Dermis microvascular lymphatic vessel endothelial cell (primary cell): ENCODE measurements at places on chromosomes 2 and 18.
A peak's percentile ranks its signal among the peaks of the same experiment; 100 is the strongest.

DNA sequence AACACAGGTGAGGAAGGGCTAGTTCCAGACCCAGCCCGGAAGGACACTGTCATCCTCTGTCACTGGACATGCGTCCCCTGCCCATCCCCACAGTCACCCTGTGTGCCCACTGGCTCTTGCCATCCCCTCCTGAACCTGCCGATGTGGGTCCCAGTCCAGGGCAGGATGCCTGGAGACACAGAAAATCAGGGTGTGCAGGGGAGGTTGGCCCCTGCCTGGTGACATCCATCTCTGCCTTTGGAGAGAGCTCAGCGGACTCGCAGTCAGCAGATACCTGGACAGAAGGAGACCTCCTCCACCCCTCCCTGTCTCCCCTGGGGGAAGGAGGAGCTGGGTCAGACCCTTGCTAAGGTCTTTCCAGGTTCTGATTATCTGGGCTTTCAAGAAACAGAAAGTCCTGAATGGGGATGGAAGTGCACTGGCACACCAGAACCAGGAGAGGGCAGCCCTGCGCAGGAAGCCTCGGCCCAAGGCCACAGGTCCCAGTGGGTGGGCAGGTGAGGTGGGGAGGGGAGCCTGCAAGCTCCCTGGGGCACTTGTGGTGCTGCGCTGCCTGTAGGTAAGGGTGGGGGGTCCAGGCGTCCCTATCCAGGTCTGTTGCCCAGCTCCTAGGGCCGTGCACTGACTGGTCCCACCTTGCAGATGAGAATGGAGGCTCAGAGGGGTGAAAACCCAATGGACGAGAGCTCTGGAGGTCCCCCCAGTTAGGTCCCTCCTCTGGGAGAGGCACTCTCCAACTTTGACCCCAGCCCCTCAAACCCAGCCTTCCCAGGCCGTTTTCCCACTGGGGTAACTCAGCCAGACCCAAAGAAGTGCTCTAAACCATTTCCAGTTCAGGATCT lies 9.7 kb upstream of the OTOS start:
- DNase-seq = no peak

GRCh38 chr2:242017086-242017485 lies 147.6 kb downstream of the RTP5 start:
- no peak for DNase-seq

GRCh38 chr2:154480521-154480920 lies 218.0 kb upstream of the KCNJ3 start:
- no peak for DNase-seq

- no peak for DNase-seq
These were observed 123.8 kb upstream of the STON1 start for GRCh38 chr2:48406116-48406515.

DNA sequence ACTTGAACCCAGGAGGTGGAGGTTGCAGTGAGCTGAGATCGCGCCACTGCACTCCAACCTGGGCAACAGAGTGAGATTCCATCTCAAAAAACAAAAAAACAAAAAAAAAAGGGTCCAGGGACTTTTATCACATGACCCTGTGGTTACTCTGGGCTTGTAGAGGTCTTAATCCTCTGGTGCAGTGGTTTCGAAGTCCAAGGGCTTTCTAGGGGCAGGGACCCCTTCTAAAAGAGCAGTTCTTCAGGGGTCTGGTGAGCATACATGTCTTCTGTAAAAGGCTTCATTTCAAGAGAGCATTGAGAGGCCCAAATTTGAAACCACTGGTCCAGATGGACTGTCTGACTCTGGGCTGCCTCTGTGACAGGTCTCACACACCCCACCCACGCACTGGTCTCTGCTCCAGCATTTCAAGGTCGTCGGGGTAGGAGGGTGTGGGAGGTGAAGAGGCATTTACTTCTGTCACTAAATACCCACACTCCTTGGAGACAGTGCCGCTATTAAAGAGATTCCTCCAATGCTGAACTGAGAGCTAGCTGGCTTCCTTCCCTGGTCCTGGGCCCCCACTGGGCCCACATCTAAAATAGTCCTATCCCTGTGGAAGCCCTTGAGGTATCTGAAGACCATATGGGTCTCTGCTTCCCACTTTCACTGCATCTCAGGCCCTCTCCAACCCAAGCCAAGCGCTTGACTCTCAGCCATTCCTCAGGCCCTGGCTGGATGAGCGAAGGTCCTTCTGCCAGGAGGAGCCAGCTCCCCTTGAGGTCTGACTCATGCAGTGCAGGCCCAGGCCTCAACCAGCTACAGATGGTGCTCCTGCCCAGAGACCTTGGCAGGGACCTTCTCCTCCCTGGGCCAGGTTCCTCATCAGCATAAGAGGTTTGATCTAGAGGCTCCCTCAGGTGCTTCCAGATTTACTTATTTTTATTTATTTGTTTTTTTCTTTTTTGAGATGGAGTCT lies 44.8 kb downstream of the PAX8 start:
- DNase-seq = no peak

DNA sequence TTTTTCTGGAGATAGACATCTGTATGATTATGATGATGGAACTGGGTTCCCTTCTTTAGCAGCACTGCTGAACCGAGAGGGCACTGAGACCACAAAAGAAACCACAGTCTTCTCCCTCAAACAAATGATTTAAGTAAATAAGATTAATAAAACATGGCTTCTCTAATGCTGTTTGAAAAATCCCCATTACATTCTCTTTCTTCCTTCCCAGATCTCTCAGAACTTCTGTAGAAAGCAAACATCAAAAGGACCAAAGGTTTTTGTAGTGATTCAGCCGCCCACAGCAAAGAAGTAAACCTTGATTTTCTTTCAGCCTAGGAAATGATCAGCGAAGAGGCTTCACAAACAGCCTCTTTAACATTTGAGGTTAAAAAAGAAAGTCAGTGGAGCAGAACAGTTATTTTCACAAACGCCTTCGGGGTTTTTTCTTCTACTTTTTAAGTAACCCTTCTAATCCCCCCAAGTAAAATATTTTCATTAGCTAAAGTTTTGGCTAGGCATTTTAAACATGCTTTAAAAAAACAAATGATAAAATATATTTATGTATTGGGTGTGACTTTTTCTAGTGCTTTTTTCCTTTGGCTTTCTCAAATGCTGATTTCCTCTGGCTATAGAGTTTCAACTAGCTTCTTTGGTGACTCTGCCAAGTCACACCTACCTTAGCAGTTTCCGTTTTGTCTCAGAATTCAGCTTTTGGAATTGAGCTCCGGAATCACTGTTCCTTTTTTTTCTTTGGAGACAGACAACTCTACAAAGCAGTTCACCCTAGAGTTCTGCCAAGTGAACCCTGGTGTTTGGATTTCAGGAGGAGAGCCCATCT lies 89.6 kb downstream of the UPP2 start:
- DNase-seq = no peak

GRCh38 chr2:192827735-192828134 lies 633.0 kb upstream of the TMEFF2 start:
- no peak for DNase-seq

- no peak for DNase-seq
These were observed 130.3 kb upstream of the LHCGR start for GRCh38 chr2:48885841-48886240.

- DNase-seq = no peak
These were observed 76.0 kb upstream of the ASB18 start for GRCh38 chr2:236340251-236340650.

DNA sequence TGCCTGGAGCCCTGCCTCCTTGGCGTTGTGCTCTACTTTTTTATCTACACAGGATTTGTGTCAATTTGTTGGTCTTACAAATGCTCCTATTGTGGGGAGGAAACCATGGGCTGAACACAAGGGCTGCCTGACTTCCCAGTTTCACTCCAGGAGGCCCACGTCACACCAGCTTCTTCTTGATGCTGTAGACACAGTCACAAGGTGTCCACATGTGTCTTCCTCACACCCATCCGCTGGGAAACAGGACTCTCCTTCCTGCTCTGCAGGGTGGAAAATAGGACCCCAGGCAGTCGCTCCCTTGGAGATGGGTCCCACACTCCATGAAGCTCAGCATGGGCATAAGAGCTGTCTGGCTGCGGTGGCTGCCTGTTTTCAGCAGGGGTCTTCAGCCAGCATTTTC lies 468.2 kb downstream of the EPHA4 start:
- no peak for DNase-seq

DNA sequence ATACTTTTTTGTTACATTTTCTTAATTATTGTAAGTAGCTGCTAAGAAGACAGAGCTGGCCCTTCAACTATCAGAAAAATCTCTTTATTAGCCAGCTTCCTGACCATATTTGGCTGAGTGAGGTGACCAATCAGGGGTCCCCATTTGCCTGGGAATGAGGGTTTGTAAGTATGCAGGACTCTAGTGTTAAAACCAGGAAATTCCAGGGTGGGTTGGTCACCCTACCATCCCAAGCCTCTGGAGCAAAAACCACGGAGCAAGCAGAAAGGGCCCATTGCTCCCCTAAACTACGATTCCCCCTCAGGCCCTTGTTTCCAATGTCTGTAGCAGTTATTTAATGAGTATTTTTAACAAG lies 165.6 kb upstream of the NCKAP5 start:
- DNase-seq = no peak

DNA sequence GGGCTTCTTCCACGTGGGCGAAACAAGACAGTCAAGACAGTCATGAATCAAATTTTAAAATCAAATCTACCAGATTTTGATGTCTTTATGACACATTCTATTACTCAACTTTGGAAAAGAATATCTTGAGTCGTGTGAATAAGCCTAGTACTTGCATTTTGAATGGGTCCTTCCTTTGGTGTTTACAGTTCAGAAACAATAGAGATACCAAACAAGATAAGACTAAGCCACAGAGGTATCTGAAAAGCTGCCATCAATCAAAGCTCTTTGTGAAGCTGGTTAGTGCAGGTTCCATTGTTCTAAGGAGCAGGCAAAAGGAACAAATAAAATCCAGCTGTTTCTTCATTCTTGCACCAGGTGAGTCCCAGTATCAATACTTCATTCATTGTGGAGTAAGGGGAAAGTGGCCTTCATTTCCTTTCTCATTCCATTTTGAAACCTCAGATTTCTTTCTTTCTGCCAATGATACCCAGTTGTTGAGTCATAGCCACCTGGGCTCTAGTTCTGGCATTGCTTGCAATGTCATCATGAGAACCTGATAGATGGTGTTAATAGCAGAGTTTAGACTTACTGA lies 151.7 kb upstream of the L3MBTL4 start:
- DNase-seq = no peak

- DNase-seq = no peak
These were observed 57.1 kb upstream of the TWIST2 start for GRCh38 chr2:238790833-238791230.

- no peak for DNase-seq
These were observed 338.0 kb downstream of the NYAP2 start for GRCh38 chr2:225737556-225737955.

- DNase-seq = no peak
These were observed 120.4 kb upstream of the NEDD4L start for GRCh38 chr18:57923611-57924010.

GRCh38 chr2:84959566-84960506 lies 11.1 kb upstream of the KCMF1 start:
- DNase-seq = no peak

GRCh38 chr2:12857891-12858290 lies 141.2 kb downstream of the TRIB2 start:
- DNase-seq = no peak

- DNase-seq = no peak
These were observed 122.6 kb downstream of the WDPCP start for GRCh38 chr2:63465633-63466032.

GRCh38 chr18:46321955-46322354 lies 217.8 kb downstream of the HAUS1 start:
- DNase-seq = no peak

GRCh38 chr2:170715932-170716777 lies 1.0 kb downstream of the SP5 start:
- DNase-seq = no peak

GRCh38 chr2:224646242-224646846 lies 61.2 kb upstream of the CUL3 start:
- DNase-seq = peak; percentile 41

DNA sequence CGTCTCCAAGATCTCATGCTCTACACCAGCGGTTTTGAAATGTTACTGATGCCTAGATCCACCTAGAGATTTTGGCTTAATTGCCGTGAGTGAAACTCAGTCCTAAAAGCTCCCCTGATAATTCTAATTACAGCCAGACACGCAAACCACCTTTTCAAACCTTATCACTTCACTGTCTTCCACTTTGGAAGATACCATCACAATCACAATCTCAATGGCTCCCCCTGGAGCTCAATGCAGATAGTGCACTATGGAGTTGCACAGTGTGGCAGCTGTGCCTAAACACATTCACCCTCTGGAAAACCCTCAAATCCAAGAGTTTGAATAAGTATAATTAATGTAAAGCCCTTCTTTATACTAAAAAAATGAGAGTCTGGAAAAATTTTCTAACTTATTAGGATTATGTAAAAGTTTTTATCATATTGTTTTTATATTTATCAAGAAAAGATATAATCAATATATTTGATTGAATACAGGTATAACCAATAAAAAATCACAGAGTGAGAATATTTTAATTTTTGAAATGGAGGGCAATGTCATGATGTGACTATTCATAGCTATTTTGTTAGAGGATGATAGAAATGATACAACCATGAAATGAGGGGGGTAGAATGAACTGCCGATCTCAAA lies 102.9 kb upstream of the SLC8A1 start:
- DNase-seq = peak; percentile 17

- no peak for DNase-seq
These were observed 125.6 kb downstream of the AFF3 start for GRCh38 chr2:100016756-100017155.

- DNase-seq = no peak
These were observed 75.2 kb downstream of the CABLES1 start for GRCh38 chr18:23210526-23210925.

- DNase-seq = peak; percentile 4
These were observed 1.8 kb downstream of the CBLN2 start for GRCh38 chr18:72542342-72542741.

DNA sequence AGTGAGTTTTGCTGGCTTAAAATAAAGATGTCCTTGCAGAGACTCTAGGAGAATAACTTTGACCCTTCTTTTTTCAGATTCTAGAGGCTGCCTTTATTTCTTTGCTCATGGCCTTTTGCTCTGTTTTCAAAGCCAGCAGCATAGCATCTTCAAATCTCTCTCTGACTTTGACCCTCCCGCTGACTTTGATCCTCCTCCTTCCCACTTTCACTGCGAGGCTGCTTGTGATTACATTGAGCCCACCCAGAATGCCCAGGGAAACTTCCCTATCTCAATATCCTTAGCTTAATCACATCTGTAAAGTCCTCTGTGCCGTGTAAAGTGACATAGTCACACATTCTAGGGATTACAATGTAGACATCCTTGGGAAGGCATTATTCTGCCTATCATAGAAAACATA lies 23.9 kb downstream of the TACR1 start:
- DNase-seq = no peak

DNA sequence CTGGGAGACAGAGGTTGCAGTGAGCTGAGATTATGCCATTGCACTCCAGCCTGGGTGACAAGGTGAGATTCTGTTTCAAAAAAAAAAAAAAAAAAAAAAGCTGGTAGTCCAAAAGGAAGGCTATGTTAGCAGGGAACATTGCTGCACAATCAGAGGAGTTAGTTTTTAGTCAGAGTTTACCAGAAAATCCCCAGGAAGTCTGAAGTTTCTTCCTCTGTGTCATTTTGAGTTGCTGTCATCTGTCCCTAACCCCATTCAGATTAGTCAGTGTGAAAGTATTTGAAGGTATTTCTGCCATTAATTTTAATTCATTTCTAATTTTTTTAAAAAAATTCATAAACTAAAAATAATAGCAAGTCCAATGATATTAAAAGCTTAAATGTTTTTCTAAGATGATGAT lies 33.5 kb upstream of the CERS6 start:
- no peak for DNase-seq

GRCh38 chr2:47815764-47816163 lies 32.8 kb downstream of the MSH6 start:
- no peak for DNase-seq
